ENCODE measurements at places on chromosomes 5 and 9.

DNA sequence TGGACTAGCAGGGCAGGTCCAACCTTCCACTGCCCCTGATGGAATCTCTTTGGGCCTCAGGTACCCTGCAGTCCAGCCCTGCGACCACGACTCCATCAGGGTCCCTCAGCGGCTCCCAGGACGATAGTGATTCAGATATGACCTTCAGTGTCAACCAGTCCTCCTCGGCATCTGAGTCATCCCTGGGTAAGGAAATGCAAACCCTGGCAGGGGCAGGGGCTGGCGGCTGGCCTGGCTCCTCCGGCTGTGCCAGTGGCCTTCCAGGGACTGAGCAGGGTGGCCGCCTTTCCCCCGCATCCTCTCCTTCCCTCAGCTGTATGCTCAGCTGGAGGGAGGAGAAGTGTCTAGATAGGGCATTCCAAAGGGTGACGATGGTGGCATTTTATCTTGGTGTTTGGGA is 45.0 kb downstream of the NEURL1B start:
- DNase-seq = no peak

- no peak for DNase-seq
Measured at GRCh38 chr9:12538842-12539579, 154.2 kb upstream of the TYRP1 start.

- no peak for DNase-seq
Measured at GRCh38 chr5:34749431-34749873, 89.5 kb upstream of the TTC23L start.

DNA sequence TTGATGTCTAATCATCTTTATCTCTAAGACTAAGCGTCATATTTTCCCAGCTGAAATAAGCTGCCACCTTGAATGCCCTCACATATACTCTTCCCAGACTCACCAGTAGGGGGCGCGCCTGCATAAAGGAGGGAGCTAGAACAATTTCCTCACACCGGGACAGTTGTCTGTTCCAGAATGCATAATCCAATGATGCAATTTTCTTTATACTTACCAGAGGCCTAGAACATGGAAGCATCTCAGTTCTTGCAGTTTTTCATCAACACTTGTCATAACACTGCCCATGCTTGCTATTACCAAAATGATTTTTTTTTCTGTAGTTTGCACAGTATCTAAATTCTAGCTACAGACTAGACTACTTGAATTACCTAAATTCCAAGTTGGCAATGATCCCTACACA is 203.9 kb downstream of the FRMD3 start:
- DNase-seq = peak; percentile 51

DNA sequence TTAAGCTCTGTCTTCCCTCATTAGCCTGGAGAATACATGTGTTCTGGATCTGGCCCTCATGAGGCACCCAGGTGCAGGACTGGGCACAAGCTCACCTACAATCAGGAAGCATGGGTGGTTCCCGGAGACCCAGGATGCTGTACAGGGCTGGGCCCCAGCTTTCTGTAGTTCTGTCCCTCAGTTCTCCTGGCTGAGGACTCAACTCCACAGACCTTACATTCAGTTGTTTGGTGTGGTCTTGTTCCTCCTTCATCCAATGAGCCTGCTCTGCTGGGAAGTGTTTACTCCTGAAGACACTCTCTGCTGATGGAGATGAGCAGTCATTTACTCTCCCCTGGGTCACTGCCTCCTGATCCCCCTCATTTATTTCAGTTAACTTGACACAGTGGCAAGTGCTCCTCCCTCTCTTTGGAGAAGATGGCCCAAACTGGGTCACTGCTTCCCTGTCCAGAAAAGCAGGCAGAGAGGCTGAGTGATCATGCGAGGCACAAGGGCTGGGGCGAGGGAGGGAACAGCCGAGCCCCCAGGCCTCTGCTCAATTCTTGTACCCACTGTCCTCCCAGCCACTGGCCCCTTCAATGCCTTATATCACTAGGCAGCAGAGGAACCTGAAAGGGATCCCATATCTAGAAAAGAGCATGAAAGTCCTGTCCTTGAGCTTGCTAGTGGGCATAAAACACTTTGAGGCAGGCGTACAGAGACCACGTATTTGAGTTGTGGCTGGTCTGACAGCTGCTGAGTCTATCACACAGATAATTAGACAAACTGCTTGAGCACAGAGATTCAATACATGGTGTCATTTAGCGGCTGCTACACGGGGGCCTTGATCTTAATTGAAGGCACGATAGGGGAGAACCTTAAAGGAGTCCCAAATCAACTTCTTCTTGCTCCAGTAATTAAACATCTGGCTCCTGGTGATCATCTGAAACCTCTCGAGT is 221.7 kb downstream of the FSTL4 start:
- DNase-seq = no peak

DNA sequence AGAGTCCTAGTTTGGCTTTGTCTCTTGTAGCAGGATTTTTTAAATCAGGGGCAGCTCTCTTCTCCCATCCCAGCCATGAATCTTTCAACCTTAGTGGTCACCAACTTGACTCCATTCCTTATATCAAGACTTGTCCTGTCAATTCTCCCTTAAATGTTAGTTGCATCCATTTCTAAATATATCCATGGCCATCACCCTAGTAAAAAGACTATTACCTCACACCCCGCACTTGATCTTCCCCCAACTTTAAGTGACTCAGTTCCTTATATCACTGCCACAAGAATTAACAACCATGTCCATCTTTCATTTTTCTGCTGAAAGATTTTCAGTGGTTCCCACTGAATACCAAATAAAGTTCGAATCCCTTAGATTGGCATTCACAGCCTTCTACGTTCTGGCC is 67.0 kb downstream of the STX17 start:
- DNase-seq = no peak

DNA sequence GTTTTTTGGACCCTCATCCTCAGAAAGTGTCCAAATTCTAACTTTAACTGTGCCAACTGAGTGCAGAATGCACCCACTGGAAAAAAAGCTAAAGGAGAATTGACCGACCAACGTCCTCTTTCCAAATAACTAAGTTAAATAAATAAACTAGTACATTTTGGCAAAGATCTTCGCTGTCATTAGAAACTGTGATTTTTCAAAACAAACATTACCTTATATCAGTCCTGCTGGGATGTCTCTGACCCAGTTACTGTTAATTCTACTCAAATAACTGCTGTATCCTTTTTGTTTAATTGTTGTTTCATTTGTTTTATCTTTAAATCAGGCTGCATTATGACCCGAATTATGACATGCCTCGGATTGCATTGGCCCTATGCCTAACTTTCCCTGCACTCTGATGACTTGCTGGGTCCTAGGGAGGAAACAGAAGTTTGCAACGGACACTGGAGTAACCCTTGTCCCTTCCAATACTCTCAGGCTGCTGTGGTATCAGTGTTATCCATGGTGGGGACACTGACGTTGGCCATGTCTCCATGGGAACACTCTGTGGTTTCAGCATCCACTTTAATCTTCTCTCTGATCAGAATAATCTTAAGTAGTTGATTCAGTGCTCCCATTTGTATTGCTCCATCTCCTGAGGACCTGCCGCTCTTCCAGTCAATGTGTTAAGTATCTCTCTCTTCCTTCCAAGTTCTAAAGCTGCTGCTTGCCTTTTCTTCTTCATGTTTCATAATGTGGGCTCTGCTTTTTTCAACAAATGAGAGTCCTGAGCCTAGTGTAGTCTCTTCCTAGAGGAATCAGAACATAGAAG is 11.1 kb upstream of the IFNA5 start:
- DNase-seq = no peak

DNA sequence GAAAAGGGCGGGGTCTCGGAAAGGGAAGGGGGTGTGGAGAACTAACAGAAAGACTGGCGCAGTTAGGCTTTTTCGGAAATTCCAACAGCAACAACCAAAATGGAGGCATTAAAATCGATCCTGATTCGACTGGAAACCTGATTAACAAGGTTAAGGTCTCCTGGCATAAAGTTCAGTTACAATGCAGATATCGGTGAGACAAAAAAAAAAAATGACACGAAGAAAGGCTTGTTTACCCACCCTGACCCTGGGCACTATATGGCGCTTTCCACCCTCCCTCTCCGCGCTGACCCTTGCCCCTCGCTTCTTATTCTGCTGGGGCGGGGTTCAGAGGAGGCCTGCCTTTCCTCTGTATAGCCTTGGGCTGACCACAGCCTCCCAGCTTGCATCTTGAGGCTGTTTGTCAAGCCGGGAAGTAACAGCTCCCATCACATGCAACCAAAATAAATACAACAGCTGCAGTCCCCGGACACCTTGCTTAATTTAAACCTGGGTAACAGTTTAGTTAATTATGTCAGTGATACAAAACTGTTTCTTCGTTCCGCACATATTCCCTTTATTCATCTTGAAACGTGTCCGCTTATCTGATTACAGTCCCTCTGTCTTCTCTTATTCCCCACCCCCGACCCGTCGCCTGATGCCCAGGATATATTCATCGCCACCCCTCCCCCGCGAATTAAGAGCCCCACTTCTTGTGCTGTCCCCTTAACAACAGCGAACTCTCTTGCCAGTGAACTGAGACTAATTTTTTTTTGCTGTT is 795 bp upstream of the PJA2 start:
- DNase-seq = peak; percentile 39

DNA sequence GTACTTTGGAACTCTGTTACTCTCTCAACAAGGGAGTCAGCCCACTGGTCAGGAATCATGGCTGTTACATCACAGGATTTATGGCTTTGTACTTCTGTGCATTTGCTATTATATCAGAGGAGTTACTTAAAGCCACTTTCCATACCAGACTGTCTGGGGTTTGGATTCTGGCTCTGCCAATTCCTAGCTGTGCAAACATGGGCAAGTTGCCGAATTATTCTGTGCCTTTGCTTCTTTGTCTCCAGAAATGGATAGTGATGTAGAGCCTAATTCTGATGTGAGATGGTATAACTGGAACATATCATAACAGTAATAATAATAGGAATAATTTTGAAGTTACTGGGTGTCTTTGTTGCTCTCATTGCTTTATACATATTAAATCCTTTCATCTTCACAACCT is 1047.3 kb upstream of the SEMA6A start:
- no peak for DNase-seq

DNA sequence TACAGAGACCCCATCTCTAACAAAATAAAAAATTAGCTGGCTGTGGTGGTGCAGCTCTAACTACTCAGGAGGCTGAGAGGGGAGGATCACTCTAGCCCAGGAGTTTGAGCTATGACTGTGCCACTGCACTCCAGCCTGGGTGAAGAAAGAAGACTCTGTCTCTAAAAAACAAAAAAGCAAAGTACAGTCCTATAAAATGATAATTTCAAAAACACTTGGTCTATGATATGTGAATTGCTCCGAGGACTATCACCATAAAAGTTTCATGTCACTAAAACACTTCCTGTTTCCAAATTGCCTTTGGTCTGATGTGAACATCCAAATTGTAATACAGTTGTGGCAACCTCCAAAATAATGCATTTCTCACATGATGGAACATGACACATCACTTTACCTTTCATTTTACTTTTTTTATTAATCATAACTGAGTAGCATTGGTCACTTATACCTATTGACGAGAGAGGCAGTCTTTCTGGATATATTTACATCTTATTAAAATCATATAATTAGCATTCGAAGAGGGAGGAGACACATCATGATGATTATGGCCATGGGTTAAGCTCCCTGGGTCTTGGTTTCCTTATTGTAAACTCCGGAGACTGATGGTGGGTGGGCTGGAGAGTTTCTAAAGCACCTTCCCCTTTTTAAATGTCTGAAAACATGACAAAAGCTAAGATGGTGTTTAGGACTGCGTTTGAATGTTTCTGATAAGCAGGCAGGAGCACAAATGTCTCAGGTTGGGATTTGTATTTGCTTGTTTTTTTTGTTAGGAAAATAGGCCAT is 25.8 kb upstream of the CD180 start:
- DNase-seq = no peak

DNA sequence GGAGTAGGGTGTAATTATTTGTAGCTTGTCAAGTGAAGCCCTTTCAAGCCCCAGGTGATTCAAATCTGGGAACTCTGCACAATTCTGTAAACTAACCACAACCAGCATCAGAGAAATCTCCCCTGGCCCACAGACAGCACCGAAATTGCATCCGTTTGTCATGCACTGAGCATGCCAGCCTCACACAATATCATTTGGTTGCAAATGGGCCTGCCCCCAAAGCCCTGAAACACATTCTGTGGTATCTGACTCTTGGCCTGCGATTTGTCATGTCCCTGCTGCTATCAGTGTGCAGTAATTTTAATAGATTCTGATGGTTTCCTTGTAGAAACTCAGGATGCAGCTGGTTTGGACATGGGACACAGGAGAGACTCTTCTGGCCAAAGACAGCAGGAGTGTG is 35.3 kb downstream of the SNX24 start:
- DNase-seq = no peak

Data from activated gamma-delta T cell treated with Interleukin-2 at 50 U/mL for 16 hours (primary cell).